ENCODE measurements at places on chromosomes 3 and 15.

GRCh38 chr3:51794206-51794605 lies 15.2 kb upstream of the IQCF6 start:
- no peak for DNase-seq

DNA sequence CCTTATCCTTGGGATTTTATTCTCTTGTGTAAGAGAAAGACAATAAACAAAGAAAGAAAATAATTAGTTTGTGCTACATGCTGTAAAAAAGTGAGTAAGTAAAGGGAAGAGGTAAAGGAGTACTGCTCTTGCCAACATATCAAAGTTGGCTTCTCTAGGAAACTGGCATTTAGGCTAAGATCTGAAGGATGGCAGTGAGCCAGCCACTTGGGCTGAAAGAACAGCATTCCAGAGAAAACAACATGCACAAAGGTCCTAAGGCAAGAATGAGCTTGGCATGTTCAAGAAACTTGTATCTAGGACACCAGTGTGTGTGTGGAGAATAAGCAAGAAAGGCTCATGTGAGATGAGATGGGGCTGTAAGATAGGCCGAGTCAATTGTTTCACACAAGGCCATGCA lies 245.5 kb upstream of the MANF start:
- DNase-seq, result no peak

- DNase-seq, result no peak
These were observed 54.0 kb downstream of the CHCHD6 start for GRCh38 chr3:126758026-126758425.

- DNase-seq, result no peak
These were observed 2.6 kb upstream of the MRPL3 start for GRCh38 chr3:131505421-131505820.

DNA sequence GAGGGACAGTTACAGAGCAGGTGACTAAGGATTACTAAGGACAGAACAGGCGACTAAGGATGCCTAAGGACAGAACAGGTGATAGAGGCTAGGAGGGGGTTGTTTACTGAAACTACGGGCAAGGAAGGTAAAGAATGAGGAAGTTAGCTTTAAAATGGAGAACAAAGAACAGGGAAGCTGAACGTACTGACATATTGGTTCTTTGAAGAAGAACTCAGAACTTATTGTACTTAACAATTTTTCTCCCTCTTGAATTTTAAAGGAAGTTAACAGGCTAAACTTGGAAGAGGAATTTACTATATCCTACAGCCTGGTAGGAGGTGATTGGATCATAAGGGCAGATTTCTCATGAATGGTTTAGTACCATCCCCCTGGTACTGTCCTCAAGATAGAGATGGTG lies 290.2 kb downstream of the SHQ1 start:
- no peak for DNase-seq

GRCh38 chr3:151315846-151316245 lies 774 bp downstream of the GPR87 start:
- DNase-seq, result no peak
